ENCODE measurements at places on chromosomes 6 and 20.
A peak's percentile ranks its signal among the peaks of the same experiment; 100 is the strongest.

- no peak for ATAC-seq
These were observed 114.4 kb upstream of the MAP3K7 start for GRCh38 chr6:90701146-90701781.

- ATAC-seq, result no peak
These were observed 7.2 kb downstream of the CCR6 start for GRCh38 chr6:167130008-167130677.

- no peak for ATAC-seq
These were observed 60.7 kb upstream of the FNDC1 start for GRCh38 chr6:159108426-159108985.

DNA sequence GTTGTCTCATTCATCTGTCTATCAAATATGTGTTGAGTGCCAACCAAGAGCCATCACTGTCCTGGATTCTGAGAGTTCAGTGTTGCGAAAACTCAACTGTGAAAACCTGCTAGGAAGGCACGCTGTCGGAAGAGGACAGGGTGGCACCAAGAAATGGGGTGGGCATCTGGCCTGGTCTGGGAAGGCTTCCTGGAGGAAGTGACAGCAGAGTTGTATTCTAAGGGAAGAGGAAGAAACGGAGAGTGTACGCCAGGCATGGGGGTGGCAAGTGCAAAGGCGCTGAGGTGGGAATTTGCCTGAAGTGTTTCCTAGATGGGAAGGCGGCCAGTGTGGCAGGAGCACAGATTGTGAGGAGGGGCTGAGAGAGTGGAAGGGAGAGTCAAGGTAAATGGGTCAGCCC is 91.2 kb downstream of the ANKRD60 start:
- ATAC-seq, result no peak

- ATAC-seq, result no peak
These were observed 138.9 kb upstream of the AGPAT4 start for GRCh38 chr6:161412795-161413194.

- ATAC-seq, result no peak
These were observed 154.1 kb downstream of the MTFR2 start for GRCh38 chr6:136095986-136096385.

DNA sequence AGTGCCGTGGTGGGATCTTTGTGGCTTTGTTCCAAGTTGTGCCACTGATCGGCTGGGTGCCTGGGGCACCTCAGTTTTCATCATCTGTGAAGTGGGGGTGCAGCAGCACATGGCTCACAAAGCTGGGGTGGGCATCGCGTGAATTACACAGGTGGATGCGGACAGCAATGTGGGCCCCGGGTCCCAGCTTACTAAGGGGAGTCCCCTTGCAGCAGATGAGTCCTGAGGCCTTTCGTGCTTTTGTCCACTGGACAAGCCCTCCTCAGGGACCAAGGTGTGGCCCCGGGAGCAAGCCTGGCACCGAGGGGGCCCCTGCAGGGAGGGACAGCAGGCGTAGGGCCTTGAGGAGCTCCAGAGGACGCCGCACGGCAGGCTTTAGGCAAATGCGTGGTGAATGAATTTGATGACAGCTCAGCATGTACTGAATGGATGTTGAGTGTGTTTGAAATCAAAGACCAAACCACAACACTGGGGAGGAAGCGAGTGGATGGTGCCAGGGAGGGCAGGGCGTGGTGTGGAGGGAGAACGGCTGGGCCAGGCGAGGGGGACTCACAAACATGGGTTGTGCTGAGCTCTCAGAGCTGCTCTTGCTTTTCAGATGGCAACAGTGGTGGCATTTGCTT is 53.2 kb downstream of the IRF4 start:
- no peak for ATAC-seq

DNA sequence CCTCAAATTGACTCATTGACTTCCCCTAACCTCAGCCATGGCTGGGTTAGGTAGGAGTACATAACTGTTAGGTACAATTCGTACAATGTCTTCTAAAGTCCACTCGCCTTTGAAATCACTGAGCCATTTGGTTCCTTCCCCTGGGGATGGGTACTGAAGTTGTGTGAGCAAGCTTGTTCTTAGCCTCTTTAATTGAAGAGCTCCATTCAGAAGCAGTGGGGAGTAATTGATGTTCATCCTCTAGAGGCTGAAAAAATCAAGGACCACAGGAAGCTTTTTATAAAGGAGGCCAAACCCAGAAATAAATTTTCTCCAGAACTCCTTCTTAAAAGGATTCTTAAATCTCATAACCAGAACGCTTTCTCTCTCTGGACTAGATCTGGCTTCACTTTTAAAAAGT is 60.6 kb downstream of the ANKS1A start:
- ATAC-seq, result no peak

GRCh38 chr6:44224029-44224964 is 902 bp downstream of the SLC29A1 start:
- ATAC-seq, result peak; percentile 31

- ATAC-seq, result no peak
These were observed 256.3 kb upstream of the TAB2 start for GRCh38 chr6:149060985-149061760.

DNA sequence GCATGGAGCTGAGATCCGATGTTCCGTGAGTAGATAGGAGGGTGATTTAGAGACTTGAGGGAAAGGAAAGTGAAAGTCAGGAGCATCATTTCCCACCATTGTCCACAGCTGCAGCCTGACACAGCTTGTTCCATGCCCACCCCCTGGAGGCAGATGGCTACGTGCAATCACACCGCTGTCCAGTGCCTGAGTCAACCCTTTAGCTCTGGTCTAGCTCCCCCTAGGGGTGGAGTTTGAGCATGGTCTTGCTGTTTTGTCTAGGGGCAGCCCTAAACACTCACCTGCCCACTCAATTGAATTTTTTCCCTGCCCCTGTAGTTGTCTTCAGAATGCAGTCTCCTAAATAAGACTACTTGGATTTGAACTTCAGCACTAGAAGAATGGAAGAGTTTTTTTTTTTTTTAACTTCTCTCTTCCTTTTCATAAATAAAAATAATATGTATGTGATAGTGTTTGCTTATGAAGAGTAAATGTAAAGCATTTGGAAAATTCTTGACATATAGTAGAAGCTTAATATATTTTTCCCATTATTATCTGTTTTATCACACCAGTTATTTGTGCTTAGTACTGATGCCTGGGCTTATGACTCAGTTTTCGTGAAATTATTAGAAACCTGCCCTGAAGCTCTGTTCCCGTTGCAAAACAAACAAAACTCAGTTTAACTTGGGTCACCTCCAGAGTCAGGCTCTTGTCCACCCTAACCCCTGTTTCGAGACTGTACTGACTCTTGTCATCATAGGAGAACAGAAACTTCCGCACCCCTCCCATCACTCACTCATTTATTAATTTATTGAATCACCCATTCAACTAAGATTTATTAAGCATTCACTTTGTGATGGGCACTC is 814.8 kb downstream of the MAFB start:
- no peak for ATAC-seq

DNA sequence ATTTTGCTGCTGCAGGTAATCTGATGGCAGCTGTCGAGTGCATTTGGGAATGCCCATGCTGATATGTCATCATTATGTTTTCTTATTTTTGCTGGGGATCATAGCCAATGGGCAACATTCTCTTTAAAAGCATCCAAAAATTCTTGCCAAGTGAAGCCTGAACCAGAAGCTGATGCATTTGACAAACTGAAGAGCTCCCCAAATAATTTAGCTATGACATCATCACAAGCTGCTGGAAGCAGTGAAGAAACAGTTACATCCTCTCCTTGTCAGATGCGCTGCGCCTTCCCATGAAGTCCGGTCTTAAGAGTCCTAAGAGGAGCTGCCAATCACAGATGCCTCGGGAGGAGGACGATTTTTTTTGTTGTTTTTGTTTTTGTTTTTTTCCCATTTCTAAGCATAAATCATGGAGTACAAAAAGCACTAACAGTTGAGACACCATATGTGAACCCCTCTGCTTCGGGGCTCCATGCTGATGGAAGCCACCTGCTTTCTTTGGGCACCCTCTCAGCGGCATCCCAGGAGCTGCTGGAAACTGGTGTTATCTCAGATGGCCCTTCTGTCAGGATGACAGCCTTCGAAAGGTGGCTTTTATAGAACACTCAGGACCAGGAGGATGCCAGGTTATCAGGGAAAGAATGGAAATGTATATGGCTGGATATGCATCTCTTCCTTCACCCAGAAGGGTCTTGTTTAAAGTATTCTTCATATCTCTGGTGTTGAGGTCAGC is 56.1 kb upstream of the FOXQ1 start:
- ATAC-seq, result no peak

DNA sequence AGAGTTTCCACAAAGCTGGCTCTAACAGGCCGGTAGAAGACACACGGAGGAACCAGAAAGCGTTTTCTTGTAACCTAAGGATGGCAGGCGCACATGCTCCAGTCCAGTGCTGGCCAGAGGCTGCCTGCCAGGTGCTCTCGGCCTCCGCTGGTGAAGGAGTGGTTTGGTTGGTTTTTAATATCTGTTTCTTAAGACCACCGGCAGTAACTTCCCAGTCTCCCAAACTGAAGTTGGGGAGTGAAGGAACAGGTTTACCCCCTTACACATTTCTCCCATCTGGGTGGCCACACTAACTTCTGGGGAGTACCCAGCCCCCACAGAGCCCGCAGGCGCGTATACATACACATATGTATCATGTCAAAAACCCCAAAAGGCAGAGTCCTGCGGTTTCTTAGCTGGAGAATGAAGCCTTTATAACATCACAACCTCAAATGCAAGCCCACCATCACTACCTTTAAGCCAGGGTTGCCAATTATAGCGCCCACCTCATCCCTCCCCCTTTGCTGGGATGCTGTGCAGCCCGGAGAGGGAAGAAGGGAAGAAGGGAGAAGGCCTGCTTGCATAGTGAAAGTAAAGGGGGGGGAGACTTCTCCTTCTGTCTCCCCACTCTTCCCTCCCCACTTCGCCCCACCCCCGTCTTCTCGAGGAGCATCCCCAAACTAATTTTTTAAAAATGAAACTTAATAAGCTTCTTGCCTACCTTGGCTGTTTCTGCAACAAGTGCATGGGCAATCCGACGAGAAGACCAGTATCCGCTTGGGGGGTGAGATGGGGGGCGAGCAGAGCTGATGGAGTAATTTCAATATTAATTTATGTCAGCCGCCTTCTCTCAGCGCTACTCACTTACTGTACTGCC is 1.0 kb downstream of the TRERF1 start:
- ATAC-seq, result no peak

- no peak for ATAC-seq
These were observed 198.5 kb downstream of the HIVEP2 start for GRCh38 chr6:142746524-142746923.

DNA sequence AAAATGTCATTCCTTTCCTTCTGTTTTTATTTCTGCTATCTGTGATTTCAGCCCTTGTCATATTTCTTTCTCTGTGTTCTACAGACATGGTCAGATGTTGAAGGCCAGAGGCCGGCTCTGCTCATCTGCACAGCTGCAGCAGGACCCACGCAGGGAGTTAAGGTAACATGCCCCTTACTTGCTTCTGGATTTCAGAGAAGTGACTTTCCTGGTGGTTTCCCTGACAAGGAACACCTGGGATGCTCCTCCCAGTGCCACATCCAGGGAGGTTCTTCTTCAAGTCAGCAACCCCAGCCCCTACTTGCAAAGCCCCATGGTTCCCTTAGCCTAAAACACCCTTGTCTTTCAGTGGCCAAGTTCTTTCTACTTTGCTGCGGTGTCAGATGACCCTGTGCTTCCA is 41.3 kb downstream of the CDH26 start:
- no peak for ATAC-seq

DNA sequence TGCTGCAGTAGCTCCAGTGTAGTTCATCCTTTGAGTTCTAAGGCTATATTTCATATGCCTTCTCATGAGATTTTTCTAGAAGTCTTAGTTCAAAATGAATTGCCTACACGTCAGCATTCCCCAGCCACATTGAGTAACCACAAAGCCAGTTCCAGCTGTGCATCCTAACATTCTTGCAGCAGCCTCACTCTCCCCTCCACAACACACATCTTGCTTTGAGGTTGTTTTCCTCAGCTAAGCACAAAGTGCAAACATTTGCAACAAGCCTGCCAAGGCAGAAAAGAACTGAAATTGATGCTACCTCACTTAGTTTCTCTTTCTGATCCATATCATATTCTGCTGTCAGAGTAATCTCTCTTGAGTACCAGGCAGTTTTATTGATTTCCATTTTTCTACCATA is 160.7 kb upstream of the KCNQ5 start:
- no peak for ATAC-seq

DNA sequence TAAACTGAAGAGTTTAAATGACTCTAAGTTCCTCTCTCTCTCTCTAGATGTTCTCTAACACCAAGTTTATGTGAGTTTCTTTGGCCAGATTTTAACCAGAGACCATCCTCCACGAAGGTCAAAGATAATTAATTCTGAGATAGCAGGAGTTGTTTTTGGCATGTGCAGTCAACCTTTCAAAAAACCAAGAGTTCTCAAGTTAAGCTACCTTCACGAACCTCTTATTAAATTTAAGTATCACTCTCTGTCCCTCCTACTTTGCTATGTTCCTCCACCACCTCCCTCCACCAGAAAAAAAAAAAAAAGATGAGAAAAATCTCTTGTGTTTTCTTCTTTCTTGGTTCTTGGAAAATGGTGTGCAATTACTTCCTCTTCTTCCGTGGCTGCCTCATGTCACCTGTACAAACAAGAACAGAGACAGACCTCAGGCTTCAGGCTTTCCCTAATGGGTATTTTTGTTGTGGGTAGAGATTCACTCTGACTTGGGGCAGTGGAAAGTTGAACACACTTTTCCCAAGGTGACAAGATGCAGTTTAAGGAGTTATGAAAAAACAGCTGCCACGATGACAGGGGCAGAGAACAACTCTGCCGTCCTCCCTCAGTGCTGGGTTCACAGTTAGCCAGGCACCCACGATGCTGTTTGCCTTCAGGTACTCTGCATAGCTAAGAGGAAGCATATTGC is 64.3 kb downstream of the ADTRP start:
- peak; percentile 22 for ATAC-seq

DNA sequence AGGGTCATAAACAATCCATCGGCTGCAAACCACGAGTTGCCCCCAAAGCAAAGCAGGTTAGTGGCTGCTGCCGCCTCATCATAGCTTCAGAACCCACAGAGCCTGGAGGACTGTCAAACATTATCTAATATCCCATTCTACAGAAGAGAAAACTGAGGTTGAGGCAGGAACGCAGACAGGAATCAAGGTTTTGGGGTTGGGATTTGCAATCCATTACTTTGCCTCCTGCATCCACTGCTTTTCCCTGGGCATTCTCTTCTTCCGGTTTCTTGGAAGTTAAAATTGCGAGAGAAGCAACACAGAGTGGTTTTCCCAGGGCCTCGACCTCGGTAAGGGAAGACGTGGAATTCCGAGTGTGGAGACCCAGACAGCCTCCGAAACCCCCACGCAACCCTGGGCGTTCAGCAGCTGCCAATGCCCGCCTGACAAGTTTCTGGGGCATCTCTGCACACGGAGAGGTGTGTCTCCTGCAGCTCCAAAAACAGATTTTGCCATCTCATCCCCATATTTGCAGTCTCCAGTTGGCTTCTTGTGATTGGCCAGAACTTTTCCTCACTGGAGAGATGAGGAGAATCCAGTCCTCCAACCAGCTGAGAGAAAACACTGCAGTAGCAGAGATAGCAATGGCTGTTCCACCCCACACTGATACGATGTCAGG is 45.5 kb upstream of the SNAP25 start:
- ATAC-seq, result no peak

GRCh38 chr6:151002491-151002935 is 137.0 kb downstream of the MTHFD1L start:
- no peak for ATAC-seq

All from activated CD4-positive, CD25-positive, alpha-beta regulatory T cell treated with anti-CD3 and anti-CD28 coated beads, Interleukin-2, amount 50 U/mL, for 24 hours (primary cell).